ENCODE measurements at places on chromosomes 4 and X.

DNA sequence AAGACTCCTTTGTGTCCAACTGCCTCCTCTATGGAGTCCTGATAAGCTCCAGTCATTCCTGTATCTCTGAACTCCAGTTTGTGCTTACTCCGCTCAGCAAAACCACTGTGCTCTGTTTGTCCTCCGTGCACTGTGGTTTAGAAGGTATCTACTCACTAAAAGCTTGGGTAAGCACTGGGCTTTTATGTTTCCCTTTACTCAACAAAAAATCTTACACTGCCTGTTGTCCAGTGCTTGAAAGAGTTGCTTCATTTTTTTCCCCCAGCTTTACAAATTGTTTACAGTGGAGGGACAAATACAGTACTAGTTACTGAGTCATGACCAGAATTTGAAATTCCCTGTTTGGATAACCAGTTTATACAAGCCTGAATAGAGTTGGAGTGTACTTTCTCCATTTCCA, 545.3 kb upstream of the FAT1 start:
- no peak for DNase-seq

DNA sequence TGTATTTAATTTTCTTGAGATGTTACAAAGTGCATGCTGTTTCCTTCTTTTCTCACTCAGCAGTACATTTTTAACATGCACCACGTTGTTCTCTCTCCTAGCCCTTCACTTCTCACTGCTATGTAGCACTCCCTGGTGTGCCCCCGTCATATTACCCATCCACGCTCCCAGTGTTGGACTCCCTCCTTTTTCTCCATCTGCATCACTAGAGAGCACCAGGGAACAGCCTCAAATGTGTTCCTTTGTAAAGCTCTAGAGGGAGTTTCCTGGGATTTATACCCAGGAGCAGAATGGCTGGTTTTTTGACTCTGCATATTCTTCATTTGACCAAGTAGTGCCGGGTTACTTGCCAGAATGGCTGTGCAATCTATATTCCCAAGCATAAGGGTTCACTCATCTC, 240.3 kb upstream of the ANXA3 start:
- no peak for DNase-seq

DNA sequence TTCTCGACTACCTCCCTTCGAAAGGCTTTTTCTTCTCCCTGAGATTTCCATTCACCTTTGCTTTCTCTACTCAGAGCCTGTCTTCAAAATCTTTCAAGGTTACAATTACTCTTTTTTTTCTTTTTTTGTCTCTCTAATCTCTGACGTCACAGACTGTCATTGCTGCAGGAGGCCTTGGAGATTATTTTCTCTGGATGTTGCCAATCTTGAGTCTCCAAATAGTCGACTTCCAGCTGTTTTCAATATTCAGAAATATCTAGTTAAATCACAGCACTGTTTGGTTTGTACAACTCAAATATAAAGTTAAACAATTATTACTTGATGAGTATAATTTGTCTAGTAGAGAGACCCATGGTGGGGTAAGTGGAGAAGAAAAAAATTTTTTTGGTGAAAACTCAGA, 359.0 kb upstream of the BOD1L1 start:
- no peak for DNase-seq

GRCh38 chr4:154348657-154349056, 142.9 kb downstream of the DCHS2 start:
- DNase-seq, result no peak

- no peak for DNase-seq
These were observed 93.9 kb downstream of the PTPN13 start for GRCh38 chr4:86688026-86688425.

DNA sequence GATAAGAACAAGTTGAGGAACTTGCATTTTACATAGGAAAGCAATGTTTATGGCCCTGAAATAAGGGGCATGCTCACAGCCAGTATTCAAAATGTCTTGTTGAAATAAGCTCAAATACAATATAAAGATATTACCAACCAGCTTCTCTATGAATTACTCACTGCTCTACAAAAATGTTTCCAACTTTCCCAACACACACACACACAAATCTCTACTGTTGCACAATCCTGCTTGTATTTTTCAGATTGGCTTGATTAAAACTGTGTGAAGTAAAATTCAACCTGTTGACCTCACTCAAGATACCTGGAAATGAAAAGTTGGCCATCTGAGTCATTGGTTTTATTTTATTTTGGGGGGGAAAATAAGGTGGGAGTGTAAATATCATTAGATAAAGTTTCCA, 128.6 kb downstream of the CHIC2 start:
- no peak for DNase-seq

DNA sequence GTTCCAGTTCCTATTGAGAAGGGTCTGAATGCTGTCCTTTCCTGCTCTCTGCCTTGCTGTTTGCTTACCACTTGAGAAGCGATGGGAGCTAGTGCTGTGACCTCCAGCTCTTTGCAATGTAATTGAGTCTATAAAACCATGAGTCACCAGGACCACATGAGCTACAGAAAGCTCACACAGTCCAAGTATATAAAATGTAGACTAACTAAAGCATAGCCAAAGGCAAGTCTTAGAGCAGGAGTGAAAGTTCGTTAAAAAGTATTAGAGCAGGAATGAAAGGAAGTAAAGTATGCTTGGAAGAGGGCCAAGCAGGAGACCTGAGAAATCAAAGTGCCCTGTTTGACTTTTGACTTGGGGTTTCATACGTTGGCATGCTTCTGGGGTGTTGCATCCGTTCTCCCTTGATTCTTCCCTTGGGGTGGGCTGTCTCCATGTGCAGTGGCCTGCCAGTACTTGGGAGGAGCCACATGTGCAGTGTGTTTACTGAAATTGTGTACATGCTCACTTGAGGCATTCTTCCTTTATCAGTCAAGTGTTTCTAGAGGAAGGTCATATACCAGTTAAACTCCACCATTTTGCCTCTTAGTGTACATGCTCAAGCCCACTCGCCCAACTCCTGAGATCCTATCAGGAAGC, 71.3 kb upstream of the KIT start:
- DNase-seq, result no peak

DNA sequence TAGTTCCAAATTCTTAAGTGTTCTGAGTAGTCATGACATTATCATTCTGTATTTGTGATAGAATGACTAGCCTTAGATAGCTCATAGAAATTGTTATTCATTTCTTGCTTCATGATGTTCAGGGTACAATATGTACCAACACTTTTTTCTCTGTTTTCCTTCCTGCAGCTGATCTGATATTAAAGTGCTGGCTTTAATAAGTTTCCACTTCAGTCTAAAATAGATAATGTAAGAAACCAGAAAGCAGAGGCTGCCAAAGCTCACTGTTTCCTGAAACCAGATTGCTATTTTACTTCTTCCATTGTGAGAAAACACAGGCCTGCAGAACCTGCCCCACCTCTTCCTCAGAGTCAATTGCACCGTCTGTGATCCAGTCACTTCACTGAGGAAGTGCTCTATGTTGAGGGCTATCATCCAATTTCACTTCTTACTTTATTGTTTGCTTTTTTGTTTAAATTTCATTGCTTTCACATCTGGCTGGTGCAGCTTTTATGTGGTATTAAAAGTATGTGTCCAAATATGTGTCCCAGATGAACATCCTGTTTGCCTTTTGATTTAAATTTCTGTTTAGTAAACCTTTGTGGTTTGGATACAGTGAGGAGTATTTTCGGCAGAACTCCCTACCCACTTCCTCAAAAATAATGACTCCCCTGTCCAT, 652.1 kb downstream of the ANKRD50 start:
- DNase-seq, result peak; percentile 15

DNA sequence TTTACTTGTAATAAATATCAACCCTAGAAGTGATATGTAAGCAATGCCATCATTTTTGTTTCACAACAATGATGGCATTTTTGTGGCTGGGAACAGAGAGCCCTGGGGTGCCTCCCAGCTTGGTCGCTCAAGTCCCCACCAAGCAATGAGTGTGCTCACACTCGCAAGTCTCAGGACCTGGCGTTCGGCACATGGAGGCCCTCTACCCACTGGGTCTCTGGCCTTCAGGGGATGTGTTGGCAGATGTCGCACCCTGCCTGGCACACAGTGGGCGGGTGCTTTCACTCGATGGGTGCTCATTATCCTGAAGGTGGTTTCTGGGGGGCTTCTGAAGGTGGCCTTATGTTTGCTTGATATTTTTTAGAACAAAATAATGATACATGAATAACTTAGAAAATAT, 74.7 kb upstream of the STS start:
- no peak for DNase-seq

DNA sequence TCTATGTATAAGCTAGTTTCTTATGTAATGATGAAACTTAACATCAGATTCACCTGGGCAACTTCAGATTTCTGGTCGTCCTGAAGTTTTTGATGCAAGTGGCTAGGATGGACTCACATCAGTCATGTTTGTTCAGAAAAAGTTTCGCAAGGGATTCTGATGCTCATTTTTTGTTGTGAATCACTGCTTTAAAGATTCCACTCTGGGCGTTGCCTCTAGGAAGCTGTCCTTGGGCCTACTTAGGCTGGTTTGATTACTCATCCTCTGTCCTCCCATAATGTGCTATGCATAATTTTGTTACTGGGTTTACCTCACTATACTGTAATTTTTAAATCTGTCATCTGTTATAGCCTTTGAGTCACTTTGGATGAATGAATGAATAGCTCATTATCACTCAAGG, 30.8 kb downstream of the HERC3 start:
- DNase-seq, result no peak

GRCh38 chr4:140839888-140840790, 84.0 kb upstream of the TBC1D9 start:
- DNase-seq, result no peak

GRCh38 chr4:66911880-66912279, 633.4 kb downstream of the CENPC start:
- no peak for DNase-seq

All from midbrain (tissue), 1 donor.